ENCODE measurements at places on chromosomes 6 and 20.

GRCh38 chr6:116385459-116385802, 14.7 kb downstream of the DSE start:
- no peak for DNase-seq

GRCh38 chr6:137731960-137732616, 135.0 kb upstream of the TNFAIP3 start:
- no peak for DNase-seq

DNA sequence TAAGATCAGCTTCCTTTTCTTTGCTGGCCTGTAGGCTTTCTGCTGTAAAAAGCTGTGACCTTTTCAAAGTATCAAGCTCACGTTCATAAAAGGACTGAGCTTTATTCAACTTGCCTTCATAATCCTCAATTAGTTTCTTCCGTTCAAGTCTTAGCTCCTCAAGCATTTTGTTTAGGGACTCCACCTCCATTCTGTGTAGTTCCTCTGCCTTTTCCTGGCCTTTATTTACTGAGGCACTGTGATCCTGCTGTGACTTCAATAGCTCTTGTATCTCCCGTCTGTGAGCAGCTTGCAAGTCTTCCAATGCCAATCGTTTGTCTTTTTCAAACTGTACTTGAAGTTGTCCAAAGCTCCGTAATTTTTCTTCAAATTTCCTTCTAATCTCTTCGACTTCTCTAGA, 54.4 kb downstream of the FAM184A start:
- no peak for DNase-seq

DNA sequence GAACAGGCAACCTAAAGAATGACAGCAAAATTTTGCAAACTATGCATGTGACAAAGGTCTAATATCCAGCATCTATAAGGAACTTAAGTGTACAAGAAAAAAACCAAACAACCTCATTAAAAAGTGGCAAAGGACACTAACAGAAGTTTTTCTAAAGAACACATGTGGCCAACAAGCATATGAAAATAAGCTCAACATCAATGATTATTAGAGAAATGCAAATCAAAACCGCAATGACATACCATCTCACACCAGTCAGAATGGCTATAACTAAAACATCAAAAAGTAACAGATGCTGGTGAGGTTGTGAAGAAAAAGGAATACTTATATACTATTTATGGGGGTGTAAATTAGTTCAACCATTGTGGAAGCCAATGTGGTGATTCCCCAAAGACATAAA, 5.5 kb downstream of the RFPL4B start:
- DNase-seq = no peak

DNA sequence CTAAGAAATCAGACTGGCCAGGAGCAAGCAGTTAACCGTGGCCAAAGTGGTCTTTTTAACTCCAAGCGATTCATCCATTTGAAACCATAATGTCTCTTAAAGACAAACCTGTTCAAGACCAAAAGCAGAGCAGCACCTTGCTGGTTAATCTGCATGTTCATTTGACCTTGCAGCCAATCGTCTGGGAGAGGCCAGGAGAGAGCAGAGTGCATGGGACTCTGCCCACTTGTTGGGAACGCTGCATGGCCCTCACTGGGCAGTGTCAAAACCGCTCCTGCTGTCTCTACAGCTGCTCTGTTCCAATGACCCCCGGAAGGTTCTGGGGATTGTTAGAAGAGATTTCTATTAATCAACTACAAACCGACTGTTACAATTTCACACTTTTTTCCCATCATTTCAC, 79.6 kb downstream of the OLIG3 start:
- no peak for DNase-seq

DNA sequence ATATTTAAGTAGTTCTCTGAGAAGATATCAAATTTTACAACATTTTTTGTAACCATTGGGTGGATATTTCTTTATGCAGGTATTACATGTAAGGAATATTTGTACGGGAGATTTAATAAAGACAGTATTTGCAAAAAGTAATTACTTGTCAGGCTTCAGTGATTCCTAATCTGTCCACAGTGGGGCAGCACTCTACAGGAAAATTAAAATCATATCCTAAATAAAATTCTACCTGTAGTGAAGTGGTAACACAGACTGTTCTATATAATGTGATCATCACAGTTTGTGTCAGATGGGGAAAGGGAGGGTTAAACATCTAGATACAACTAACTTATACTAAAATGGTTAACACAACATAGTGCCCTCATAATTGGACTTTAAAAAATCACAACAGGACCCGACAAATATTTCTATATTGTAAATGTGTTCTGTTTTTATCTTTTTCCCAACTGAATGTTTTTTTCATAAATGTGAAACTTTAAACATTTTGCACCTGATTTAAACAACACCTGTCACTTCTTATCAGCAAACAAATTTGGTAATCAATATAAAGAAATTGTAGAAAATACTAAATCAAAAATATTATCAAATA, 145.6 kb upstream of the MANEA start:
- peak; percentile 29 for DNase-seq

DNA sequence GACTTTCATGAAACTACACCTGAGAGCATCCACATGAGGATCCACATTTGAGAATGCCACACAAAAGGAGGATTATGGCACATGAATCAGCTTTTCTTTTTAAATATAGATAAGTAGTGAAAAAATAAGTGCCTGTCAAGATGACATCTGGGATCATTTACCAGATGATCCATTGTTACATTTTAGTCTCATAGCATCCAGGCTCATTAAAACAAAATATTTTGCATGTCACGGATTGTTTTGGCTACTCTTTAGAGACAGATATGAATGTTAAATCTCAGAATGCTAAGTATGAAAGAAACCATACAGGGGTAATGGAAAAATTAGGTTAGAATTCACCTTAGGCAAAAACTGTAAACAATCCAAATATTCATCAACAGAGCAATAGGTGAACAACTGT, 66.7 kb downstream of the MYO6 start:
- no peak for DNase-seq

DNA sequence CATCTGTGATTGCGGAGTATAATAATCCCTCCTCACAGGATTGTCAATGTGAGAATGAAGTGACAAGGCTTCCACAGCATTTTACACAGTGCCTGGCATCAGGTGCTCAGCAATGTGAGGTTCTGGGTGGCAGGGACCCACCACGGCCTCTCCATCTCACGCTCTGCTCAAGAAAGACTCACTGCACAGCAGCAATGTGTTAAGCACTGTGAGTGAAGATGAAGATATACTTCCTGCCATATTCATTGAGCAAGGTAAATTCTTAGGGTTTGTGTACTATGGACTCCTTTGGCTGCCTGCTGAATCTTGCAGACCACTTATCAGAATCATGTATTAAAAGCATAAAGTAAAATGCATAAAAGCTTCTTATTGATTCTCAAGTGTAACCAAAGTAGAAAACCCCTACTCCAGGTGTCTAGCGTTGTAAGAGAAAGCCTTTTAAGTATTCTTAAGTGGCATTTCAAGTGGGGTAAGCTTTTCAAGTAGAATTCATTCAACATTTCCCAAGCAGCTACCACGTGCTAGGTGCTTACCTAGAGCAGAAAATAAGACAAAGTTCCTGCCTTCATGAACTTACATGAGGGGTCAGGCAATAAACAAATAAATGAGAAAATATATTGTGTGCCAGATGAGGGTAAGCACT, 17.0 kb upstream of the MEP1A start:
- no peak for DNase-seq

Data from COR-L47 (cell line).